Activated T-helper 17 cell treated with anti-CD3 and anti-CD28 coated beads, Interleukin-2, amount 50 U/mL, for 72 hours (primary cell): ENCODE measurements at places on chromosomes 3 and 15.
A peak's percentile ranks its signal among the peaks of the same experiment; 100 is the strongest.

DNA sequence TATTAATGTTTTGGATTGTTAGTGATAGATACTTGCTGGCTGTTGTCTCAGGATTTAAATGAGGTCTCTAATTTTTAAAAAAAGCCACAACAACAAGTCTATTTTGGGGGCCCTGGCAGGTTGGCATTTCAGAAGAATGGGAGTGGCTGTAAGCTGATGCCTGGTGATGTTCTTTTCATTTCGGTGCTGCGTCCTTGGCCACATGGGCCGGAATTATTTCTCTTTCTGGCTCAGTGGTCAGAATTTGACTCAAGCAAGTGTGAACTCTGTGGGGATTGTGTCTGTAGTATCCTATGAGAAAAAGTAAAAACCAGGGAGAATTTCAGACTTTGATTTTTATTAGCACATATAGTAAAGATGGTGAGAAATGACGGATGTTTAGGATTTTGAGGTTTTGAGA, 203.0 kb downstream of the AKAP13 start:
- ATAC-seq, result peak; percentile 13

DNA sequence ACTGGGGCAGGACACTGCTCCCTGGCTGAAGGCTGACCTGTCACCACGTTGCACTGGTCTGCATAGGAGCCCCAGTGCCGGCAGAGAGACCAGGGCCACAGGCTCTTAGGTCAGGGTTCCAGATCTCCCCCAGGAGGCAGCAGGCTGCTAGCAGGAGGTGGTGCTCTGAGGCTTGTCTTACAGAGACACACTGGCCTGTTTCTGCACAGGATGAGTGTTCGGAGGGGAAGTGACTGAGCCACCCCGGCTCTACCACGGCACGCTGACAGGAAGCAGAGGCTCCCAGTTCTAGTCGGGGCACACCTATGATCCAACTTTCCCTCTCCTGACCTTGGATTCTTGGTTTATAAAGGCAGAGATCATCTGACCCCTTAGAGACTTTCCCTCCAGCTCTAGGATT, 8.6 kb downstream of the FBXL22 start:
- ATAC-seq, result peak; percentile 77

DNA sequence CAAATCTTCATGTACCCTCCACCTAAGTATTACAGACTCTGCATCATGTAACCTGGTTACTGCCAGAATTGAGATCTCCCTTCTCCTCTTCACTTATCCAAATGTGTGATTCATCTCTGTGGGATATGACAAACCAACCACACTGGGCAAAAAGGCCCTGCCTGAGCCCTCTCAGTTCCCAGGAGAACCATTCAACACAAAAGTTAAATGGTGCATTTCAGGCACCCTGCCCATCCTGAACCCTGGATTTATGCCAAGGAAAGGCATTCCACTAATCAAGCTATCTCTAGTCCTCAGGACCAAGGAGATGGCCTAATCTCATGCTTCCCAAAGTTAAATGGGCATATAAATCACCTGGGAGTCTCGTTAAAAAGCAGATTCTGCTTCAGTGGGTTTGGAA, 108.5 kb downstream of the TNIK start:
- ATAC-seq, result peak; percentile 82

DNA sequence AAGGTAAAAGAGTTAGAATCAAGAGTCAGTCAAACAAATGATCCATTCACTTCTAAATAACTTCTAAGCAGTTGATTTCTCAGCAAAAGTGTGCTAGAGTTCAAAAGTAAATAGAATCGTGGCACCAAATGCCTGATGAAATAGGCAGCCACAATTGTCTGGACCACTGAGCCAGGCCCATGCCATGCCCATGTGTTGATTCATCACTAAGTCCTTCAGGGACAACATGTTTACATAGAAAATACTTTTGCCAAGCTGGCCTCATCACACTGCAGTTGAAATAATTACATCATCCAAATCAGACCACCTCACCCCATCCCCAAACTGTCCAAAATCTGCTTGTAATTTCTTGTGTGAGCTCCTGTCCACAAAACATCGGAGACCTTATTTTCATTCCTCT, 216.3 kb downstream of the IGSF11 start:
- no peak for ATAC-seq

DNA sequence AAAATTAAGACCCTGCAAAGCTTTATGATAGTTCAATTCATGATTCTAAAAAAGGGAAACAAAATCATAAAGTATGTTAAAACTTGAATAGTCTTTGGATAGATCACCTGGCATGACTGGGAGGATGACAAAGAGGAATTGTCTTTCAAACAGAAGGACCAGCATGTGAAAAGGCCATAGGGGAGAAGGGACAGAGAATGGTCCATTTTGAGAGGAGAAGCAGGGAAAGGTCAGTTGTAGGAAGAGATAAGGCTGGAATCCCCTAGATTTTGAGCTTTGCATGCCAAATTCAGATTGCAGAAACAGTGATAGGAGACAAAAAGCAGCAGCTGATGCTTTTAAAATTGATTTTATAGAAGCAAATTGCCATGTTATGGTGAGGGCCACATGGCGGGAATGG, 12.7 kb downstream of the PROS1 start:
- no peak for ATAC-seq

GRCh38 chr15:90351479-90352106, 491 bp upstream of the ZNF774 start:
- ATAC-seq, result peak; percentile 5

DNA sequence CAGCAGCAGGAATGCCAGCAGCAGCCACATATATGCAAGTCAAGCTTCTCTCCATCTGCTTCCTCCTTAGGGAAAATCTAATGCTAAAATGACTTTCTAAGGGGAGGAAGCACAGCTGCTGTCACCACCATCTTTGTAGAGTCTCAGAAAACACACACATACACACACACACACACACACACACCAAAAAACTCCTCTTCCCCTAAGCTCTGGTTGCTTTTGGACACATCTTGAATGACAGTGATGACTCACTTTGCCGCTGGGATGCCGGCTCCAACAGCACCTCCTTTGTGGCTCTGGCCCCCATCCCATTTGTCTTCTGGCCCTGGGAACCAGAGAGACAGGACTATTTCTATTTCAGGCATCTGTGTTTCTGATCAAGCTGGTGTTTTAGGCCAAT, 124.8 kb upstream of the GOLIM4 start:
- no peak for ATAC-seq

- ATAC-seq, result no peak
These were observed 103.7 kb downstream of the PDZRN3 start for GRCh38 chr3:73520931-73521461.

GRCh38 chr15:95405447-95405846, 925.1 kb upstream of the NR2F2 start:
- ATAC-seq, result no peak

- peak; percentile 23 for ATAC-seq
These were observed 32.9 kb downstream of the ZNF621 start for GRCh38 chr3:40557575-40558161.

- no peak for ATAC-seq
These were observed 39.7 kb downstream of the ABTB1 start for GRCh38 chr3:127712461-127712860.

DNA sequence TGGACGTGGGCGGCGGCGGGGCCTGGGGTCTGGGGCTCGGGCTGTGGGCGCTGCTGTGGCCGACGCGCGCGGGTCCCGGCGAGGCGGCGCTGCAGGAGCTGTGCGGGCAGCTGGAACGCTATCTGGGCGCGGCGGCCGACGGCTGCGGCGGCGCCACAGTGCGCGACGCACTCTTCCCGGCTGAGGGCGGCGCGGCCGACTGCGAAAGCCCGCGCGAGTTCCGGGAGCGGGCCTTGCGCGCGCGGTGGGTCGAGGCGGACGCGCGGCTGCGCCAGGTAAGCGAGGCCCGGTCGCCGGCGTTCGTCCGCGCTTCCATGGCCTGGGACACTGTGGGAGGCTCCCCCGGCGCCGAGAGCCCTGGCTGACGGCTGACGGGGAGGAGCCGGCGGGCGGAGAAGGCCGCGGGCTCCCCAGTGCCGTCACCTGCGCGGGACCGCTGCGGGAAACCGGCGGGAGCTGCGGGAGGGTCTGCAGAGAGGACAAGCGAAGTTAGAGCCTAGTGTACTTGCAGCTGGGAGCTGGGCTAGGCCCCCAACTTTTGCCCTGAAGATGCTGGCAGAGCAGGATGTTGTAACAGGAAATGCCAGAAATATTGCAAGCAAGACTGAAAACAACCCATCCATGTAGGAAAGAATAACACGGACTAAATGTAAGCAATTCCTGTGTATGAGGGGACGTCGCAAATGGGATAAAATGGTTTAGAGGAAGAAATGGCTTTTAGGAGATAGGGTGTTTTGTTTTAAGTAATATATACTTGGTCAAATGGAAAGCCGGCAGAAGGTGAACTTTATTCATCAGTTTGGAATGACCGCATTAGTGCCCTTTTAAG, 847 bp downstream of the WHAMM start:
- peak; percentile 28 for ATAC-seq

GRCh38 chr3:11195201-11195600, 40.9 kb downstream of the HRH1 start:
- ATAC-seq, result no peak

- no peak for ATAC-seq
These were observed 142.8 kb upstream of the ATP2B2 start for GRCh38 chr3:10648181-10648580.

GRCh38 chr15:31352911-31353811, 26.5 kb downstream of the KLF13 start:
- ATAC-seq, result peak; percentile 37

DNA sequence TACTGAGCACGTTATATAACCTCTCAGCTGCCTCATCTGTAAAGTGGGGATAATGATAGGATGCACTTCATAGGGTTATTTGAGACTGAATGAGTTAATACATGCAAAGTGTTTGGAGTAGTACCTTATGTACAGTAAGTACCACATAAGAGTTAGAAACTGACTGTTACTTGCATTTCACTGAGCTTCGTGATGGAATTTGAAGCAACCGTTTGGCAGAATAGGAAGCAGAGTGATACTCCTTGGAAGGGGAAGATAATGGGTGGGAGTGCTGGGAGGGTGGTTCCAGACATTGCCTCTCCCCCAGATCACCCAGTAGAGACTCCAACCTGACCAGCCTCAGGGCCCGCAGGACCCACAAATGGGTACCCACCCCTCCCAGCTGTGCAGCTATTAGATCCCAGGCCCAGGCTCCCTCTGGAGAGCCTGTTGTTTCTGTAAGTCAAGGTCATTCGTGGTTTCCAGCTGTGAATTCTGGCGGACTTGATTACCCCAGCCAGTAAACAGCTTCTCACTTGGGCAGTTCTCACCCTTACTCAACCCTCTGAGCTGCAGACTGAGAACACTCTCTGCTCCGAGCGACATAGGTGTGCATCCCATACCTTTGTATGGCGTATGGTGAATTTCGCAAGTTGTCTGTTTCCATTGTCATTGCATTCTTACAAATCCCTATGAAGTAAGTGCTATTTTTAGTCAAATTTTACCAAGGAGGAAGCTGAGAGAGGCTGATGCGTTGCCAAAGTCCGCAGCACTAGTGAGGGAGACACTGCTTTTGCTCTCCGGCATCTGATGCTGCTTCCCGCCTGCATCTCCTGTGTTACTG, 11.1 kb downstream of the ALPK3 start:
- no peak for ATAC-seq

DNA sequence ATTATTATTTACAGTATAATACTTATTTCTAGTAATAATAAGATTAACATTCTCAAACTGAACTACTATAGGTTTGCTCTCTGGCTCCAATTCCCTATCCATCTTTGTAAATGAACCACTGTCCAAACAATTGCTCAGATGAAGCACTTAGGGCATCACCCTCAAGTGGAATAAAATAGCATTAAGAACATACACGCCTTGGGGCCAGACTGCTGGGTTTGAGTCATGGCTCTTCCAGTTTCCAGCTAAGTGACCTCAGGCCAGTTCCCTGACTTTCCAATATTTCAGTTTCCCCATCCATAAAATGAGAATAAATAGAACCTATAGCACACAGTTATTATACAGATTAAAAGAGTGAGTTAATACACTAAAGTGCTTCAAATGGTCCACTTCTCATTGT, 507.2 kb downstream of the MAGI1 start:
- no peak for ATAC-seq

DNA sequence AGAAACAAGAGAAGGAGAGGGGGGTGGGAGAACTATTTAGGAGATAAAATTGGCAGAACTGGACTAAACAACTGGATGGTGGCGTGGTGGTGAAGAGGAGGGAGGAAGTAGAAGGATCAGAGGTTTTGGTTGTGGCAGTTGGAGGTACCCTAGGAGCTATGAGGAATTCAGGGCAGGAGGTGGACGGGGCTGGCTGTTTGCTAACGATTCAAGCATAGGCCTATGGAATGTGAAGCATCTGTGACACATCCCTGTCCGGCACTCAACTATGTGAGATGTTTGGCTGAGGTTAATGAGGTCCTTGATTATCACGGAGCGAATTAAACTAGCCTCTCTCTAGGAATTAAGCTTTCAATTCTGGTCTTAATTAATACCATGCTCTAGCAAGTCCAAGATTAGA, 13.5 kb downstream of the TARS3 start:
- ATAC-seq, result no peak

GRCh38 chr3:111859974-111860859, 1.2 kb downstream of the PHLDB2 start:
- peak; percentile 81 for ATAC-seq

GRCh38 chr3:41007399-41007798, 191.9 kb upstream of the CTNNB1 start:
- no peak for ATAC-seq

DNA sequence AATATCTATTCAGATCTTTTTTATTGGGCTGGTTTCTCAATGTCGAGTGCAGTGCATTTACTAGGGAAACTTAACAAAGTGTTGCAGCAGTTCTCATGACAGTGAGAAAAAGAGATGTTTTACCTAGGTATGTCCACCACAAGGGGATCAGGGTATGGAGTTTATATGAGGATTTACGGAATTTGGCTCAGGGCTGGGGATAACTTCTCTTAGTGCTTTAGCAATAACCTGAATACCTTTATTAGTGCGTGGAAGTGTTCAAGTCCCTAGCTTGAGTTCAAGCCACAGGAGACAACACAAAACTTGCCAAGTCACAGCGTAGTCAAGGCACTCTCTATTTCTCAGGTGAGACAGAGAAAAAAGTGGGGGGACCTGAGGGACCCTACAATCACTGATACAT, 3.9 kb upstream of the CCR3 start:
- no peak for ATAC-seq

DNA sequence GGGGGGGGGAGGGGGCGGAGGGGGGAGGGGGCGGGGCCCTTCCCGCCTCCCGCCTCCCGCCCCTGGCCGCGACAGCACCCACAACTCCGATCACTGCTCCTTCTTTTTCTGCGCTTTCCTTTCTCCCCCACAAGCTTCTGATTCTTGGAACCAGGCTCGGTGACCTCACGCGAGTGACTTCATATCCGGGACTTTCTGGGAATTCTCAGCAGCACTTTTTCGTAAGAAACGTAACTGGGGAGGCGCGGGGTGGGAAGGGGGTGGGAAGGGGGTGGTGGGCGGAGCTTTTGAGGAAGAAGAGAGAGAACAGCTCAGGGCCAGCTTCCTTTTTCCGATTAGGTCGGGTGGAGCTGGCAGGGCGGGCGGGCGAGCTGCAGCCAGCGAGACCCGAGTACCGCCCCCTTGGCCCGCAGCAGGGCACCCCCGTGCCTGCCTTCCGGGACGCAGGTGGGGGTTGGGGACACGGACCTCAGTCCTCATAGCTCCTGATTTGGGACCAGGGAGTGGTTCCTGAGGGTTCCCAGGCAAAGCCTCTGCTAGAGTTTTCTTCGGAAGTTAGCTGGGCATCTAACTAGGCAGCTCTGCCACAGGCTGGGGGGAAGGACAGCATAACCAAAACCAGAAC, 14.6 kb downstream of the XIRP1 start:
- peak; percentile 56 for ATAC-seq
